ENCODE measurements at places on chromosomes 5 and 9.

DNA sequence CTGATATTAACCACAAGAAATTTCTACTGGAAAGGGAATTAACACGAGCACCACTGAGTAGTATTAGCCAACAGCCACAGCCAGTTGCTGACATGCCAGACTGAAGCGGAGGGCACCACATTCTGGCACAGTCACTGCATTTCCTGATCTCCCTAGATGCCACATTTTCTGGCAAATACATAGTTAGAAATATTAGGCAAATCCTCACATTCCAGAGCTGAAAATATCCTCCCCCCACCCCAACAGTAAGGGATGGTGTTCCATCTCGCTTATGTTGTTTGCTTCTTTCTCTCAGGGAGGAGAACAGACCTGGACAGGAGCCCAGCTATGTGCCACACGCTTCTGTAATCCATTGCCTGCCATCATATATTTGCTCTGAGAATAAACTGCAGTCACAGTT is 32.8 kb upstream of the MCTP1 start:
- DNase-seq: no peak

GRCh38 chr9:18608371-18608770 is 134.4 kb downstream of the ADAMTSL1 start:
- DNase-seq: no peak

DNA sequence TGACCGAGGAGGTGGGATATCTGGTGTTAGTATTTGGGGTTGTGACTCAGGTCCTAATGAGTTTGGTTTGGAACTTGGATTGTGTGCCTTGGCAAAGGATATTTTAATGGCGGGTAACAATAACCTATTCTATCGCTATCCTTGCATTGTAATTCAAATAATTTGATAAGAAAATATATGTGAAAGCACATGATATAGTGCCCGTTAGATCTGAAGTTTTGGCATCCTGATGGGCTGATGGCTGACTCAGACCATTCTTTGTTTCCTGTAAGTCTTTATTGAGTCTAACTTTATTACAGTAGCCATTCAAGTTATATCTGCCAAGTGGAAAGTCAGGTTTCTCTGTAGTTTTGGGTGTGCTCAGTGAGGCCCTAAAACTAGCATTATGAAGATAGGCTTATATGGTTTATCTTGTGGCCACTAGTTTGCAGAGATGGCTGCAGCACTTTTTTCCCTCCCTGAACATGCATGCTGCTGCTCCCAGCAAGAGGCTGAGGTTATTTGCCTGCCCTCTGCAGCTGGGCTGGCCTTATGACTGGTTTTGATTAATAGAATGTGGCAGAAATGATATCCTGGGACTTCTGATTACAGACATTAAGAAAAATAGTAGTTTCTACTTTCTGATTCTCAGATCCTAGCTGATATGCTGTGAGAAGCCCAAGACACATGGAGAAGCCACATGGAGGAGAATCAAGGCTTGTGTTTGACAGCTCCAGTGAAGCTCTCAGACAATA is 46.6 kb downstream of the CFAP95 start:
- no peak for DNase-seq

- no peak for DNase-seq
These were observed at the start of gene PCDHGA8 for GRCh38 chr5:141392429-141393198. Gene PCDHGA8, plus strand, starts transcription at chr5:141392633. Its CDS starts 181 bp downstream, at chr5:141392814.

DNA sequence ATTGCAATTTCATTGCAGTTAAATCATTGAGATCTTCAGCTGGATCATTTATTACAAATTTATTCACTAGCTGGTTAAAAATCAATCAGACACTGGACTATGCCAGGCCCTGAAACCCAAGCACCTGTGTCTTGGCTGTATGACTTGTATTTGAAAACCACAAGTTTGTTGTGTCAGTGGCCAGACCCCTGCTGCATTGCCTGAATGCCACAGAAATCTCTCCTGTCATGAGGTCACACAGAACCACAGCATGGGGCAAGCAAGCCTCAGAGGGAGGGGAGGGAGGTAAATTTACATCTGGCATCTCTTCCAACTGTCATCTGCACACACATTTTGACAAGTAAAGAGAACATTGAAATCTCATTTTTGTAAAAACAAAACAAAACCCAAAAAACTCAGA is 90.0 kb downstream of the ARRDC3 start:
- DNase-seq: no peak

GRCh38 chr5:74866596-74867162 is 492 bp upstream of the FAM169A start:
- DNase-seq: no peak

- no peak for DNase-seq
These were observed 430.9 kb downstream of the IRX2 start for GRCh38 chr5:2320611-2321010.

DNA sequence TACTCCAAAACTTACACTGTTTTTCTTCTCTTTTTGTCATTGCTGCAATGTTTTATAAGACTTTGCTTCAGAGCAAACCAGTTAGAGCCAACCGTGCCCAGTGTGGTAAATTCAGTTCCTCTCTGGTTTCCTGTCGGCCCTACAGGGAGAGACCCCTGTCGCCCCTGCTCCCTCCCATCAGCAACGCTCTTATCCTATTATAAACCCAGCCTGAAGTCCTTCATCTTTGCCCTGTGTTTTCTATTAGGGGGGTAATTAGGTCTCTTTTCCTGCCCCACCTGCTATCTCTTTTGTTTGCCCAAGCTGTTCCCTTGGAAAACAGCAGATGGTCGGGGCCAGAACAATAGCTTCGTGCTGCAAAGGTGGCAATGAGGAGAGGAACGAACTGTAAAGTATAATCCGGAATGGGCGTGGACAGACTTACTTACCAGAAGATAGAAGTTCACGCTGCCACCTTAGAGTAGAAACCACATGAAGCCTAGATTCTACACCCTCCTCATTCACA is 21.4 kb upstream of the OTULINL start:
- DNase-seq: no peak

DNA sequence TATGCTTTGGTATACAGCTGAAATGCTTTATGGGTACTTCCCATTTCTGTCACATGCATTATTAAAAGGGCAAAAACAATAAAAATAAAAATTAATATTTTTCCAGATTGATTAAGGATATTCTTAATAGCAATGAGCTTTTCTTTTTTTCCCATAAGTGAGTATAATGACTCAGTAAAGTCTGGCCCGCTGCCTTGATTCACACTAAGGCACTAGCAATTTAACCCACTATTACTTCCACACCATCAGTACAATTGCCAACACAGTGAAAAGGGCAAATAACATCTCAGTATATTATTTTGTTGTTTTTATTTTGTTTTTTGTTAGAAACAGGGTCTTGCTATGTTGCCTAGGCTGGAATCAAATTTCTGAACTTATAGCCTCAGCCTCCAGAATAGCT is 150.1 kb downstream of the RNF180 start:
- no peak for DNase-seq

DNA sequence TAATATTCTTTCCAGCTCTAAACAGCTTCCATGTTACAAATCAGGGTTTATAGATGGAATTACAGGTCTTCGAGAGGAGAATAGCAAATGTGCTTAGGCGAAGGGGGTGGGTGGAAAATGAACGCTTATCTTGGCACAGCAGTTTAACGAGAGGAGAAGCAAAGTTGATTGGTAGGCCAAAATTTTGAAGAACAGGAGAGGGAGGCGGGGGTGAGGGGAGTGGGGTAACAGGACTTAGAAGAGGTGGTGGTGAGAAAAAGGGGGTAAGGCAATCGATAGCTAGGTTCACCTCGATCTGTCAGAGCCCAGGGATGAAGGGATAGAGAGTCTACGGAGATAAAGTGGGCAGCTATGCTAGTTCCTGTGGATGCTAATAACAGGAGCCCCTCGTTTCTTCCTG is 764 bp downstream of the ANKRA2 start:
- no peak for DNase-seq
